ENCODE measurements at places on chromosomes 5 and 9.

DNA sequence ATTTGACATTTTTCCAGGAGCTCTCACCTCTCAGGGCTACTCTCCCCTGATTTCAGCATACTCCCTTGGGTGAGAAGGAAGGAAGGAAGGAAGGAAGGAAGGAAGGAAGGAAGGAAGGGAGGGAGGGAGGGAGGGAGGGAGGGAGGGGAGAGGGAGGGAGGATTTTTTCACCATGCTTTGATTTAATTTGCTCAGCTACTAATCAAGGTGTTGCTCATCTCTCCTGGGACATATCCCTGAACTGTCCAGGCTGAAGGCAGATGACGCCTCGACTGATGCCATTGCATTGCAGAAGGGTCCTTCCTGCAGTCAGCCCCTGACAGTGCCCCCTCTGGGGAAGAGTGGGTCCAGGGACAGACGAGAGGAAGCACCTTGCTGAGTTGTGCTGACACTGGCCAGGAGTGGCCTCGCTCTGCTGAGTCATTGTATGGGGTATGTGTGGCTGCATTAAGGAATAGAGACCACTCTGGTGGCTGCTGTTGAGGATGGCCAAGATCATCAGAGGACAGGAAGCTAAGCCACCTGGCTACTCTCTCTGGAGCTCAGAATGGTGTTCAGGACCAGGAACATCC lies 43.6 kb upstream of the CRB2 start:
- no peak for DNase-seq

- no peak for DNase-seq
Observed at GRCh38 chr5:151509231-151509630, 61.8 kb downstream of the SLC36A1 start.

- DNase-seq, result no peak
Observed at GRCh38 chr5:115050866-115051265, 118.8 kb downstream of the TRIM36 start.

GRCh38 chr5:158429564-158429963 lies 570.6 kb upstream of the CLINT1 start:
- no peak for DNase-seq

GRCh38 chr5:148735301-148735835 lies 81.0 kb upstream of the HTR4 start:
- no peak for DNase-seq

DNA sequence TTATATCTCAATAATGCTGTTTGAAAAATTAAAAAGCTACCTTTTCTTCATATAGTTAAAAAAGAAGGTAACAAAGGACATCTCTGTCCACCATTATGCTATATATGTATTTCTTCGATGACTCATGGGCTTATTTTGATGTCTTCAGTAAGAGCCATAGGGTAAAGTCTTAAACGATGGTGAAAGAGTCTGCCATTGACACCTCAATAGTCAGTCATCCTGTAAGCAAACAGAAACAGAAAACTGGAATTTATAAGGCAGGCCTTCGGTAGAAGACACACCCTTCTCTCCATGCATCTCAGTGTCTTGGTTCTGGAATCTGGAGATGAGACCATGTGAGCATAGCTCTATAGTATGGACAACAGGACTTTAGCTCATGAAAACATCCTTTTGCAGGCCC lies 87.0 kb upstream of the ZNF462 start:
- no peak for DNase-seq

DNA sequence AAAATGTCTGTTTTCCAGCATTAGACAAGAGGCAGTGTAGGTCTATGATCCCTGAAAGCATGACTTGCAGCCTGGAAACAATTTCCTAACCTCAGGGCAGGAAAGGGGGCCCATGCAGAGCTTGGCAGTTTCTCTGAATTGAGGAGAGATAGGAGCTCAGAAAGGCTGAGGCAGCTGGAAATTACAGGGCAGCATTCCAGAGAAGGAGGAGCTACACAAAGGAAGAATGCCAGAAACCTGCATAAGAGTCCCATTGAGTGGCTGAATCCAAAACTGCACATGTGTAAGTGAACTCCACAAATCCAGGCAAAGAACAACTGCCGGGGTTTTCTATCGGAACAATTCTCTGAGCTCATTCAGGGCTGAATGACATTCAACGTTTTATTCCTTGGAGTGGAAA lies 346.8 kb downstream of the PIK3R1 start:
- no peak for DNase-seq

GRCh38 chr9:127176631-127177030 lies 54.2 kb upstream of the ANGPTL2 start:
- no peak for DNase-seq

DNA sequence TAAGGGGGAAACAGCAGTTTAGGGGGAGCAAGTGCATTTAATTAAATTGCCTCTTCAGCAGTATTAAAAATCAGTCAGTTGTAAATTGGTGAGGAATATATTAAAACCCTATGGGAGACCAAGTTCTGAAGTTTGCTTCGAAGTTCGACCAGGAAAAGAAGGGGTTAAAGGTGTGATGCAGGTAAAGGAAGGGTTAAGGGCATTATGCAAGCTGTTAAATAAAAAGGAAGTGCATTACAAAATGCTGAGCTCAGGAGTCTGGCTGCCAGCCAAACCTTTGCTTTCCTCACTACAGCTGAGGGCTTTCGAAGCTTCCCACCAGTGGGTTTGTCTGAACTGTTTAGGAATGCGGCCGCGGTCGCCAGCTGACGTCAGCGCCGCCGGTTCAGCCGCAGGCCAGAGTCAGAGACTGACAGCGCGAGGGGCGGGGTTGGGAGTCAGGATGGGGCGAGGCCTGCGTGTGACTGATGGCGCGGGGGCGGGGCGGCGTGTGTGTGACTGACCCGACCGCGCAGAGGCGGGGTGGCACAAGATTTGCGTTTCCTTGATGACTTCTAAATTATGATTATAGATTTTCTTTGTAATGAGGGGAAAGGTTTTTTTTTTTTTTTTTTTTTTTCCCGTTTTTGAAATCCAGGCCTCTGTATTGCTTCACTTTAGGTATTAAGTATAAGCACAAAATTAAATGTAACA lies 76.6 kb downstream of the ZSWIM6 start:
- DNase-seq, result peak; percentile 99

GRCh38 chr9:120730654-120731514 lies 16.6 kb upstream of the MEGF9 start:
- no peak for DNase-seq

DNA sequence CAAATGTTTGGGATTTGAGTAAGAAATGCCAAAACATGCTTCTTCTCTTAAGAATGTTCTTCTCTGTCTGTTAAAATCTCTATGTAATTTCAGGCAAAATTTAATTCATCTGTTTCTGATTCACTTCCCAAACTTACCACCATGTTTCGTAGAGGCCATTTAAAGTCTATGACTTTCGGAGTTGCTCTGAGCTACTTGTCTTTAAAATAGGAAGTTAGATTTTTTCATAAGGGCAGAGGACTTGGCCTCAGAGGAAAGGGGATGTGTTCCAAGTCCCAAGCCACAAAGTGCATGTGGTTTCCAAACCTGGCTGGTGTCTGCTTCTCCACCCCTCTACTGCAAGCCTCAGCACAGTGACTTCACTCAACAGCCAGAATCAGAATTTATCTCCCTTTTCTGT lies 111.3 kb upstream of the ADRA1B start:
- DNase-seq, result no peak

GRCh38 chr5:17218353-17219005 lies 1.0 kb downstream of the BASP1 start:
- DNase-seq, result no peak

- no peak for DNase-seq
Observed at GRCh38 chr5:174490728-174491127, 233.7 kb upstream of the MSX2 start.

GRCh38 chr5:63553073-63553472 lies 409.2 kb downstream of the HTR1A start:
- DNase-seq, result no peak

Measured in activated CD8-positive, alpha-beta memory T cell treated with anti-CD3 and anti-CD28 coated beads, Interleukin-2, amount 50 U/mL, for 4 hours (primary cell).